ENCODE measurements at places on chromosomes 13 and 19.

DNA sequence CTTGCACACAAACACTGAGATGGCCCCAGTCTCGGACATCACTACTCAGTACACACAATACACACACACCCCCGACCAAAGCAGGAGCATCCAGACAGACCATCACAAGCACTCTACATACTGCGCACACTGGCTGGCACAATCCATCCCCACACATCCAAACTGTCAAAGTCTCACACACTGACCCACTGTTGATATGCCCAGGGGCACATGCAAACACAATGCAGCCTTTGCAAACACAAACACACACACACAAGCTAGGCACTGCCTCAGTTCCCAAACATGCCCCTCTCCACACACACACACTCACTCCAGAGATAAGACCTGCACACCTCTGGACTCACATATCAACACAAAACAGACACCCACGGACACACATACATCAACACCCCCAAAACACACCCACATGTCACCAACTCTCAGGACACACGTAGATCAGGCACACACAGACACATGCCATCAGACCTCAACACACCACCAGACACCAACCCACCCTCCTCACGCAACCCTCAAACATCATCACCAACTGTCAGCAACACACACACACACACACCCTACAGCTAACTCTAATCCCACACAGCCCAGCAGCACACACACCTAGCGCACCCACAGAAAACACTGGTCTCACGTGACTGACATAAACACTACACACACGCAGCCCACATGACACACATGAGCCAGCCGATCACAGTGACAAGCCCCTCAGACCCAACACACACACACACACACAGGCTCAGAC, 1.9 kb downstream of the BBC3 start:
- DNase-seq: no peak

GRCh38 chr13:27833206-27833605, 40.9 kb downstream of the GSX1 start:
- DNase-seq: no peak

DNA sequence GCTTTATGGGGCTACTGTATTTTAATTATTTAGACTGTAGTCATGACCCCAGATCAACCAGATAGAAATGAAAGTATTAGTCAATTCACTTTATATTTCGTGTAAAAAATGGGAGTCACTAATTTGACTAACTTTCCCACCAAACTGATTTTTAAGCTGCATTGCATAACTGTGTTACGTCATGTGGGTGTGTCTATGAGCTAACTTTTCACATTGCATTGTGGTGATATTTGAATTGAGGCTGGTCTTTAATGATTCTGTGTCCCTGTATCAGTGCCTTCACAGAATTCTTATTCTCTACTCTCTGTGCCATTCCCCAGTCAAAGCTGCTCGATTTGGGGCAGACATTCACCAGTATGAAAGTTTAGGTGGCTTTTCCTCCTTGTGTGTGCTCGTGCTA, 172.7 kb upstream of the MAB21L1 start:
- no peak for DNase-seq

DNA sequence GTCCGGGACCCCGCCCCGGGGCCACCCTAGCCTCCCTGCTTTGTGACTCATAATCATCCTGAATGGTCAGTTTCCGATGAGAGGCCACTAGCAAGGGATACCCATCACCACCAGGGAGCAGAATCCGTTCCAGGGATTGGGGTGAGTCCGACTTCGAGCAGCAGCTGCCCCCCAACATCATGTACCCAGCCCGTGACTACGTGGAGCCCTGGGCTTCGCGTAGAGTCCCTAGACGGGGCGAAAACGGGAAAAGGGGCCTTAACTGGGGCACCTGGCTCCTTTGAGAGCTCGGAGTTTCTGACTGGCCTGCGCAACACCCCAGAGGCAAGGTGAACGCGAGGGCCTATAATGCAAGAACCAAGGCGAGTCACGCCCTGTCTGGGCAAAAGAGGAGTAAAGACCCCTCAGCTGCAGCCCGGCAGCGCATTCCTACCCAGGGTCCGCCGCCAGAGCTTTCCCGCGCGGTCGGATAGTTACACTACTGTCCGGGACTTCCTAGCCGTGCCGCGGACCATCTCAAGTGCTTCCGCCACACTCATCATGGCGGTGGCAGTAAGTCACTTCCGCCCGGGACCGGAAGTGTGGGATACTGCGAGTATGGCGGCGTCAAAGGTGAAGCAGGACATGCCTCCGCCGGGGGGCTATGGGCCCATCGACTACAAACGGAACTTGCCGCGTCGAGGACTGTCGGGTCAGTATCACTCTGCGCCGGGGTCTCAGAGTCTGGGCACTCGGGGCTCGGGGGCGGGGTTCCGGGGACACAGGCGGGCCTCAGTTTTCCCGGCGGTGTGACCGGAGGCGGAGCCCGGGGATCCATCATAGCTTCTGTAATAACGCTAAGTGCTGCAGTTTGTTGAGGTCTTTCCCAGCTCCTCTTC, at the start of gene NDUFA13:
NDUFA13 (plus strand) TSS at position 584 of the 878 bp plus-strand sequence; CDS start at position 598, 14 bp downstream.
- DNase-seq: peak; percentile 89

- no peak for DNase-seq
These were observed 79.4 kb upstream of the VSTM2B start for GRCh38 chr19:29446361-29446760.

GRCh38 chr13:73872397-73872796, 261.8 kb downstream of the KLF12 start:
- DNase-seq: no peak

GRCh38 chr13:50280441-50280937, 265.2 kb downstream of the KCNRG start:
- DNase-seq: no peak

GRCh38 chr19:49988433-49988832, 27.5 kb upstream of the SIGLEC11 start:
- DNase-seq: no peak

GRCh38 chr13:45412274-45413049, 5.7 kb downstream of the SLC25A30 start:
- DNase-seq: no peak

GRCh38 chr19:54882758-54883157, 8.7 kb downstream of the FCAR start:
- DNase-seq: no peak

GRCh38 chr13:80399340-80400163, 58.6 kb upstream of the SPRY2 start:
- no peak for DNase-seq

- no peak for DNase-seq
These were observed 5.4 kb upstream of the VSTM2B start for GRCh38 chr19:29520390-29520789.

- DNase-seq: no peak
These were observed 14.4 kb downstream of the NAXD start for GRCh38 chr13:110629735-110630134.

Data from stimulated activated CD8-positive, alpha-beta memory T cell treated with anti-CD3 and anti-CD28 coated beads, Interleukin-2, amount 100 ng/mL, for 1 hour (primary cell).